Stimulated activated CD4-positive, alpha-beta T cell treated with anti-CD3 and anti-CD28 coated beads, Interleukin-1b, Interleukin-23, amount 100 ng/mL, for 4 hours (primary cell): ENCODE measurements at places on chromosomes 4 and X.

DNA sequence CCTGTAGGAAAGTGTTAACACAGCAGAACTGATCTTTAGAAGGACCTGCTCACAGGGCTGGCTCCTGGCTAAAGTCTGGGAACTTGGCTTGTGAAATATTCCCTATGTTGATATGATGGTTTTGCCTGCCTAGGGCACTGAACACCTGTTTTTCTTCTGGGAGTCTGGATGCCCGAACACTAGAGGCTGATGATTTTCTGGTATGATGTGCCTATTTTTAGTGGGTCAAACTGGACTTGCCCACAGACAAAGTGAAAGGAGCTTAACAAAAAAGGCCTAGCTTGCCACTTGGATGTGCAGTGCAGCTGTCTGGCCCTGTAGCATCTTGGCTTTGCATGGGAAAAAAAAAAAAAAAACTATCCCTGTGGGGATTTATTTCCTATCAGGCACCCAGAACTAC is 39.1 kb downstream of the ZNF674 start:
- DNase-seq = no peak

GRCh38 chr4:7984286-7984925 is 44.7 kb upstream of the AFAP1 start:
- DNase-seq = no peak

DNA sequence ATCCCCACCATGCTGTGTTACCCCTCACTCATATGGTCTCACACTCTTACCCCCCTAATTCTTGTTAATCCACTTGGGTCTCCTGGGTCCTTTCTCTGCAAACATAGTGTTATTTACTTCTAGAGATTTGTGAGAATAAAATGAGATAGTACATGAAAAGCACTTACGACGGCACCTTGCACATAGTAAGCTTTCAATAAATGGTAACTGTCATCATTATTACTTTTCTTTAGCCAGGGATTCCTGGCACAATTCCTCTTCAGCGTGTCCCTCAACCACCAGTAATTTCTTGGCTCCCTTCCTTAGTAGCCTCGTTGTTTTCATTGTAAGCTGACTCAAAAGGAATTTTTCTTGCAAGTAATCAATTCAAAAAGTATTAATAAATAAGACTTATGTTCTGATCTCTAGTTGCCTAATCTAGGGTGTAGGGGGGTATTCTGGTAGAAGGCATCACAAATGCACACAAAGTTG is 30.1 kb upstream of the RBMX start:
- no peak for DNase-seq

GRCh38 chrX:1357993-1358392 is 21.4 kb downstream of the IL3RA start:
- no peak for DNase-seq

DNA sequence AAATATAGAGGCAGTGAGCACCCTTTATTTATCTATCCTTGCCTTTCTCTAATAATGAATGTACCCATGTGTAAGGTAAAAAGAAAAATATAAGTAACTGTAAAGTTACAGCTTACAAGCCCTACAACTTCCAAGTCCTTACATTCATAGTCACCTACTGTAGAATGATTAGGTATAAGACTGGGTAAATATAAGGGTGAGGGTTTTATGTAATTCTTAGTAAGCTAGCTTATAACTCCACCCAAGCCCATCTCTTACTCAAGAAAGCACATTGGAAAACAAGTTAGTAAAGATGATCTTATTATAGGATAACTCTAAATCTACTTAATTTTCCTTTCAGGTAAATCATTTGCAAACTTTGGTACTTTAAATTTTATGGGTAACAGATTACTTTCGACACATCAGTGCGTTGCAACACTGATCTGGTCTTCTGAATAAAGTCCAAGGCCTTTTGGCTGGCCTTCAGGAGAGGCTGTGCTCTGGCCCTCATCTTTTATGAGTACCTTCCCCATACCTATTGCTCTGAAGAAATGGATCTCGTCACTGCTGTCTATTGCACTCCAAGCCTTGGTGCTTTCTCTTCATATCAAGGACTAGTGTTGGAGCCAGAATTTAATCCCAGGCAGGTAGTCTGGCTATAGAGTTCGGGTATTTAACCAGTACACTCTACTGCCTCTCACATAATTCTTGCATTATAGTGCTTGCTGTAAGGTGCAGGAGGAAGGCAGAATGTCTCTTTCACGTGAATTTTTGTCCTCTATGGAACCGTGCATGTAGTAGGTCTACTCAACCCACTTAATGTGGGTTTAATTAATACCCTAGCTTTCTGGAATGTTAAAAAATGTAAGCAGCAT is 443.6 kb upstream of the AR start:
- no peak for DNase-seq

- DNase-seq = no peak
These were observed 3.7 kb downstream of the GRIPAP1 start for GRCh38 chrX:48998391-48998790.

GRCh38 chr4:142142366-142143054 is 506.1 kb downstream of the IL15 start:
- no peak for DNase-seq

GRCh38 chr4:7784131-7784870 is 155.4 kb downstream of the AFAP1 start:
- no peak for DNase-seq

GRCh38 chr4:77815636-77816035 is 3.5 kb downstream of the CNOT6L start:
- no peak for DNase-seq

- DNase-seq = no peak
These were observed 14.1 kb downstream of the GRK4 start for GRCh38 chr4:2977211-2978088.

DNA sequence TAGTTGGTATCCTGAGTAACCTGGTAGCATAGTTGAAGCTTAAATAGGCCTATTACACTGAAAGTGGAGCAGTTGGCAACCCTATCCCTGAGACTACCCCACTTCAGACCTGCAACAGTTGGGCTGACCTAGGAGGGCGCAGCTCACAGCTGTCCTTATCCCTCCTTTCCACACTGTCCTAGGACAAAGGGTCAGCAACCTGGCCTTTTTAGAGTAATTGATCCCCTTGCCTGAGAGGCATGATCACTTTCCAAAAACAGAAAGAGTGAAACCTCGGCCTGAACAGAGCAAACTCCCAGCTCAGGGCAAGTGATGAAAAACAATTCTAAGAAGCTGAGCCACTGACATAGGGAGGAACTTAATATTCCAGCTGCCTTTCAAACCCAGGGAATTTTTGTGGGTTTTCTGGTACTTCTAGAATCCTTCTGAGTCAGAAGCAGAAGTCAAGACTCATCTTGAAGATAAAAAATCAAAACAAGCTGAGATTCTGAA is 94.9 kb upstream of the MYOZ2 start:
- DNase-seq = no peak

GRCh38 chr4:130591091-130591490 is 1495.1 kb downstream of the C4orf33 start:
- DNase-seq = no peak

GRCh38 chrX:44063606-44064005 is 90.4 kb upstream of the NDP start:
- DNase-seq = no peak

GRCh38 chrX:78979789-78980464 is 34.7 kb downstream of the P2RY10 start:
- no peak for DNase-seq

DNA sequence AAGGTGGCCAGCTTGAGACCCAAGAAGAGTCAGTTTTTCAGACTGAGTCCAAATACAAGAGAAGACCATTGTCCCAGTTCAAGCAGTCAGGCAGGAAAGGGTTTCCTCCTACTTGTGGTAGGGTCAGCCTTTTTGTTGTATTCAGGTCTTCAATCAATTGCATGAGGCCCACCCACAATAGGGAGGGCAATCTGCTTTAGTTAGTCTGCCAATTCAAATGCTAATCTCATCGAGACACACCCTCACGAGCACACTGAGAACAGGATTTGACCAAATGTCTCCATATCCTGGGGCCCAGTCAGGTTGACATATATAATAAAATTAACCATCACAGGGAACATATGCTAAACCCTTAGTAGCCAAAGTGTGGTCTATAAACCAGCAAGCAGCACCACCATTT is 75.3 kb upstream of the FRMPD3 start:
- no peak for DNase-seq

- DNase-seq = no peak
These were observed 154.3 kb downstream of the CFAP299 start for GRCh38 chr4:80489798-80490197.

- no peak for DNase-seq
These were observed 520.4 kb downstream of the BCOR start for GRCh38 chrX:39577206-39577984.

DNA sequence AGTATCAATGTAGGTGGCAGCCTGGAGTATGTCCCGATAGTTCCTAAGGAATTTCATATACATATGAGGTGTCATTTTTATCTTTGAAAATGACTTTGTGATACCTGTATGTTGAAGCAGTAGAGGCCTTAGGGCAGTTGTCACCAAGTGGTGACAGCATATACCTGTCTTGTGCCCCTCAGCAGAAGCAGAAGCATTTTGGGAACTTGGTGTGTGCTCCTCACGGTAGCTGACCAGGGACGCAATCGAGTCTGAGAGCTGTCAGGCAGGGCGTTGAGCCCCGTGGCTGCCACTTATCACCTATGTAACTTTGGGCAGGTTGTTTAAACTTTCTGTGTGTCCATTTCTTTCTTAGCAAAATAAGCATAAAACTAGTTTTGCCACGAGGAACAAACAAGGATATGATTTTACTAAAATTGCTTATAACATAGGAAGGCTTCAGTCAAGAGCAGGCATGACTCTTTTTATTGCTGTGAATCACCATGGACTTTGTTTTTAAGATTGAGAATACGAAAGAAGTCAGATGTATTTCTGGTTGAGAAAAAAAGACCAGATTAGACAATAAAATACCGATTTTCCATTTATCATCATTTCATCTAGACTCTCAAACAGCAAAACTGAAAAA is 161.5 kb downstream of the CPE start:
- DNase-seq = no peak

GRCh38 chr4:185573651-185574199 is 38.4 kb upstream of the PDLIM3 start:
- DNase-seq = no peak

DNA sequence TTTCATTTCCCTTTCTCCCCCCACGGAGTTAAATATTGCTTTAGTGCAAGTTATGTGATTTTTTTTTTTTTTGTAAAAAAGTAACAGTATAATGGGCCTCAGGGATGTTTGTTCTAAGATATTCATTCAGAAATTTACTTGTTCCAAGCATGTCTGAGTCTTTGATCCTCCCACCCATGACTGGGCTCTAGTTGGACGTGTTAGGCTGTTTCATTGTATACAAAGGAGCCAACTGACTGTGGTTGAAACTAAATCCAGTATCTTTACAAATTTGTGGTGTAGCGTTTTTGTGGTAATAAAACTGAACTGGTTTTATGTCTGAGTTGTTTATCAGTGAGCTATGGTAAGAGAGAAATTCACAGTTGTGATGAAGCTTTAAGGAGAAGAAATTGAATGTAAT is 74.1 kb downstream of the DOCK11 start:
- DNase-seq = no peak

GRCh38 chr4:184061582-184061981 is 156.1 kb downstream of the ENPP6 start:
- DNase-seq = no peak

GRCh38 chr4:142933207-142933606 is 87.1 kb upstream of the INPP4B start:
- no peak for DNase-seq

- no peak for DNase-seq
These were observed 74.3 kb upstream of the GUCY1A1 start for GRCh38 chr4:155592179-155592937.

DNA sequence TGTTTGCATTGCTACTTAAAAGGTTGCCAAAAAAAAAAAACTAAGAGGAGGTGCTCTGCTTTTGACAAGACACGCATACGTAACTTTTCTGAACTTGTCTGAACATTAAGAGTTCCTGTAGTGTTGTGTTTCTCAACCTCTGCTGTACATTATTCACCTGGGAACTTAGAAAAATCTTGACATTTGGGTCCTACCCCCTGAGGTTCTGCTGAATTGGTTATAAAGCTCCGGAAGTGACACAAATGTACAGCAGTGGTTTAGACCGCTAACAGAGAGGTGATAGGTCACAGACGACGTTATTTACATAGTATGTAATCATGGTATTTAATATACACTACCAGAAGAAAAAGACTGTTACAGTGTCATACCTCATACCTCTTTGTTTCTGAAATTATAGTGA is 61.1 kb downstream of the CPEB2 start:
- DNase-seq = no peak

DNA sequence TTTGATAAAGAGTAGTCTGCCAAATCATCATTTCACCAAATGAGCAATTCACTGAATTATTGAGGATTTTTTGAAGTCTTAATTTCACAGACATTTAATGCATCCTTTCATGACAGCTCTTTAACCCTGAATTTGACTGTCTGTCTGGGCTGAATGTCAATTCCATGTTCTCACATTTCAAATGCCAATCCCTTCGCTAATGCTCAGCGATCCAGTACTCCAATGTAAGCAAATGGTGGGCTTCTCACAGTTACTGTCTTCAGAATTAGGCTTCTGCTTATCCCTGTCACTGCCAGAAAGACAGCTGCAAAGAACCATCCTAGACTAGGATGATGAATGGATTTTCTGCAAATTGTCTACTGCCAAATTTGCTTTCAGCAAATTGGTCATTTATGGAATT is 36.2 kb upstream of the USP38 start:
- DNase-seq = no peak

- DNase-seq = no peak
These were observed 431.8 kb upstream of the HTR2C start for GRCh38 chrX:114152130-114152529.

GRCh38 chr4:150699599-150699998 is 117.6 kb downstream of the MAB21L2 start:
- DNase-seq = no peak

DNA sequence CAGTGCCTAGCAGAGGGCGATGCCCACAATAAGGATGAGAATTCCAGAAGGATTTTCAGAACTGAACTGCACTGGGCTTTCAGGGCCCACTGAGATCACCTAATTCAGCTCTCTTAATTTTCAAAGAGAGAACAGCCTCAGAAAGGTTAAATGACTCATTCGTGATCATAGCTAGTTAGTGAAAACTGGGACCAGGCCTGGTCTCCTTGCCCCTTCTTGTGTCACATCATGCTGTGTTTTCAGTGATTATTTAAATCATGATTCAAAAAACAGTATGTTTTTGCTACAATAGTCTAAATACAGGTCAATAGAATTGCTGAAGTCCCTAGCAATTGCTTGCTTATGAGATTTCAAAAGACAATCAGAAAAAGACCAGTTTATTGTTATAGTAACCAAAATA is 136.4 kb upstream of the PLAC1 start:
- DNase-seq = no peak

- DNase-seq = no peak
These were observed 93.3 kb downstream of the TMEM47 start for GRCh38 chrX:34563804-34564203.

DNA sequence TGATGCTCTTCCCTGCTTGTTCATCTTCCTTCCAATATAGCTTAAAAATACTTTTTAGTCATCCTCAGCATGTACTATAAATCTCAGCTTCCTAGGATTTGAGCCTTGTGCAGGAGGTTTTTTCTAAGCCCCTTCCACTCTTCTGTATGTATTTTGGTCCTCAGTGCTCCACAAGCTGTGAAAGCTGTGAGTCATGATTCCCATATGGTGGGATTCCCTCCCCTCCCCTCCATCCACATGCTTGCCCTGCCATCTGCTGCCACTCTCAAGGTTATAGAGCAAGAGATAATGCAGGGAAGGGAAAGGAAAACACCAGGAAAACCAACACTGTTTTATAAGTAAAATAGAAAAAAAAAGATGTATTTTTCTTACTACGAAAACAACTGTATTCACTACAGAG is 58.5 kb upstream of the AP1S2 start:
- DNase-seq = no peak
